ENCODE measurements at places on chromosomes 3 and 15. TPM values are rescaled to one million over a fixed set of nuclear protein-coding genes. Genes with fewer than 3 reads are reported as not detected.

DNA sequence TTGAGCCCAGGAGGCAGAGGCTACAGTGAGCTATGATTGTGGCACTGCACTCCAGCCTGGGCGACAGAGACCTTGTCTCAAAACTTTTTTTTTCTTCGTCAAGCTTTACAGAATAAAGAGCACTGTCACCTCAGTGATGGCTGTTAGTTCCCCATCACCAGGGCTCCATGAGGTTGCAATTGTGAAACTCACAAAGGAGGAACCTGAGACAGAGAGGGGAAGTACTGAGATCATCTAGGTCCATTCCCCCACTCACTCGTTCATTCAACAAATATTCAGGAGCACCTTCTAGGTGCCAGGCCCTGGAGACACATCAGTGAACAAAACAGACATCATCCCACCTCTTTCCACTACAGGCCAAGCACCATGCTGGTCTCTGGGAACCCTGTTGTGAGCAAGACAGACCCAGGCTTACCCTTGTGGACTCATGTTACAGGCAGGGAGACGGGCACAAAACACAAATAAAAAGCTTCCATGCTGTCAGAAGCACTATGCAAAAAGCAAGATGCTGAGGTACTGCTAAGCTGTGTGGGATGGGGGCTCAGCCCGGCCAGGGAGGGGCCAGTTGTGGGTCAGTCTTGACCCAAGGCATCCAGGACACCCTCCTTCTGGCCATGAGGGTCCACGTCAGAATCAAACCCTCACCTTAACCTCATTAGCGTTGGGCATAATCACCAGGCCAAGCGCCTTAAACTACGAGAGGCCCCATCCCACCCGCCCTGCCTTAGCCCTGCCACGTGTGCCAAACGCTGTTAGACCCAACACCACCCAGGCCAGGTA lies 2.1 kb upstream of the RHO start:
- no peaks in the 10 kb centered on the region for H3K36me3 ChIP-seq
- H3K27me3 ChIP-seq, result no peaks in the 10 kb centered on the region
- no peak overlapping the region for H3K27ac ChIP-seq
- H3K4me3 ChIP-seq, result no peak overlapping the region

GRCh38 chr15:57872281-57873030 lies 165.9 kb downstream of the POLR2M start:
- H3K27ac ChIP-seq, result no peak overlapping the region
- no peaks in the 10 kb centered on the region for H3K27me3 ChIP-seq
- H3K4me3 ChIP-seq, result no peak overlapping the region

- H3K4me1 ChIP-seq, result no peaks in the 10 kb centered on the region
- no peak overlapping the region for H3K4me3 ChIP-seq
- no peaks in the 10 kb centered on the region for H3K27me3 ChIP-seq
- no peak for DNase-seq
These were observed 118.5 kb downstream of the SERPINI1 start for GRCh38 chr3:167854063-167854462.

- H3K36me3 ChIP-seq, result peaks cover 44% of the 10 kb centered on the region
- no peaks in the 10 kb centered on the region for H3K4me1 ChIP-seq
- H3K27ac ChIP-seq, result no peak overlapping the region
- no peak for DNase-seq
- no peak overlapping the region for H3K4me3 ChIP-seq
- no peaks in the 10 kb centered on the region for H3K27me3 ChIP-seq
These were observed 10.9 kb downstream of the PLCD1 start for GRCh38 chr3:38018296-38019266.

Gene PLA2G4E
- total RNA-seq, result 0.11 TPM

Gene FEZF2
- not detected for total RNA-seq

Gene GOLGA6B
- total RNA-seq, result not detected

Gene HGD
- total RNA-seq, result 0.41 TPM

Gene PRSS50
- total RNA-seq, result not detected

Measured in right atrium auricular region (tissue), 2 donors.